ENCODE measurements at places on chromosomes 4 and X.

DNA sequence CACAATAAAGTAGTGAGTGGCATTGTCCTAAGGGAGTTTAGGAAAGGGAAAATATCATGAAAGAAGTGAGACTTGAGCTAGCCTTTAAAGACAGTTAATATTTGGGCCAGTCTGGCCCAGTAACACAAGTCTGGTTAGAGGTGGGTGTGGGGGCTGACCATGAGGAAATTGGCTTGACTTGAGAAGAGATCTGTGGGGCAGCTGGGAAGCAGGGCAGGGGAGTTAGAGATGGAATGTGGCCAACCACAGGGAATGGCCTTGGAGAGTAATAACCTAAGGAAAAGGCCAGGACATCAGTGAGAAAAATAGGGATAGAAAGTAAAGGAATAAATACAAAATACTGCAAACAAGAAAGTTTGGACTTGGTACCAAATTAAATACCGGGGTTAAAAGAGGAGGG lies 71.3 kb downstream of the CLCN5 start:
- DNase-seq: no peak

- no peak for DNase-seq
Measured at GRCh38 chr4:184019076-184019475, 114.0 kb downstream of the STOX2 start.

DNA sequence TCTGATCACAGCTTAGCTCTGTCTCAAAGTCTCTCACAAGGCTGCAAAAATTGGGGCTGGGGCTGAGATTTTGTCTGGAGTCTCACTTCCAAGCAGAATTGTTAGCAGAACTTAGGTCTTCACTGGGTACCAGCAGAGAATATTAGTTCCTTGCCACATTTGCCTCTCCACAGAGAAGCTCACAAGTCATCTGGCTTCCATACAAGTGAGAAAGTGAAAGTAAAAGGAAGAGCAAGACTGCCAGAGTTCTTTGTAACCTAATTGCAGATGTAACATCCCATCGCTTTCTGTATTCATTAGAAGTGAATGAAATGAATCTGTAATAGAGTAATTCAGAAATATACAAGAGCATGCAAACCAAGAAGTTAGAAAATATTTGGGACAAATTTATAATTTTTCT lies 624.1 kb upstream of the GNPDA2 start:
- no peak for DNase-seq

DNA sequence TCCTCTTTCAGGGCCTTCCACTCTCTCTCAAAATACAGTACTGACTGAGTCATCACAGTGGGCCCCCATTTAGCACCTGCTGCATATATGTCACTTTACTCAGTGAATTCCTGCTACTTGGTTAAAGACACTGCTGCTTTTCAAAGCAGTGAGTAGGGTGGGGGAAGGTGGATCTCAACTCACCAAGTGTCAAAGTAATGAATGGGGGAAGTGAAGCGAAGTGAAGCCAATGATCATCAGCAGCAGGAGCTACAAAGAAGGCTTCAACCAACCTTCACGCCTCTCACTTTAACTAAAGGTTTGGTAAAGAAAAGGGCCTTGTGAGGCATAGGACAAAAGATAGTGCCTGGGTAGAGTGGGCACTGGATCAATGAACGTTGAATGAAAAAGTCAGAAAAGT lies 424.1 kb downstream of the SMARCA1 start:
- no peak for DNase-seq

DNA sequence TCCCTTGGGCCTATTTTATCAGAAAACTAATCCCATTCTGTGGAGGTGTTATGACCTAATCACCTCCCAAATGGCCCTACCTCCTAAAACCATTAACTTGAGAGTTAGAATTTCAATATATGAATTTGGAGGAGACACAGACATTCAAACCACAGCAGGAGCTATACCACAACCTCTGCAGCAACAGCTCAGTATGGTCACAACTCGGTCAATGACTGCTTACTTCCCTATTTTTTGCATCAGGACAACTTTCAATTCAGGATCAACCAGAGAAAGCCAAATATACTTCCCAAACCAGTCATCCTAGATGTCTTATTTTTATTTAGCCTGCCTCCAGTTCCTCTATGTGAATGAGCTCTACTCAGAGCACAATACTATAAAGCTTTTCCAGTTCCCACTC lies 11.3 kb upstream of the SMARCA5 start:
- DNase-seq: no peak

- DNase-seq: no peak
Measured at GRCh38 chrX:15988661-15989603, 134.3 kb upstream of the AP1S2 start.

DNA sequence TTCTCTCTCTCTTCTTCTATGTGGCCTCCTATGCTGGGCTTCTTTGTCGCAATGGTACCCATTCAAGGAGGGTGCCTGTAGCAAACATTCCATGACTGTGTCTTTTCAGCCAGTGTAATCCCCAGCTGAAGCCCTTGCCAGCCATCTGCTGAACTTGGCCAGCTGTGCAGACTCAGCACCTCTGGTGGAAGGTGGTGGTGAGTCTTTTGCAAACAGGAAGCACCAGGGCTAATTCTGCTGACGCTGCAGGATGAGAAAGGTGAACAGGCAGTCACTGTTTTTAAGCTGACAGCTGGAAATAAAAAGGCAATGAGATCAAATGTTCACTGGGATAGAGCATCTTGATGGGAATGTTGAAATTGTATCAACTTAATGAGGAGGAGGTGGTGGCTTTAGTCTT lies 298.7 kb upstream of the CLNK start:
- DNase-seq: no peak

DNA sequence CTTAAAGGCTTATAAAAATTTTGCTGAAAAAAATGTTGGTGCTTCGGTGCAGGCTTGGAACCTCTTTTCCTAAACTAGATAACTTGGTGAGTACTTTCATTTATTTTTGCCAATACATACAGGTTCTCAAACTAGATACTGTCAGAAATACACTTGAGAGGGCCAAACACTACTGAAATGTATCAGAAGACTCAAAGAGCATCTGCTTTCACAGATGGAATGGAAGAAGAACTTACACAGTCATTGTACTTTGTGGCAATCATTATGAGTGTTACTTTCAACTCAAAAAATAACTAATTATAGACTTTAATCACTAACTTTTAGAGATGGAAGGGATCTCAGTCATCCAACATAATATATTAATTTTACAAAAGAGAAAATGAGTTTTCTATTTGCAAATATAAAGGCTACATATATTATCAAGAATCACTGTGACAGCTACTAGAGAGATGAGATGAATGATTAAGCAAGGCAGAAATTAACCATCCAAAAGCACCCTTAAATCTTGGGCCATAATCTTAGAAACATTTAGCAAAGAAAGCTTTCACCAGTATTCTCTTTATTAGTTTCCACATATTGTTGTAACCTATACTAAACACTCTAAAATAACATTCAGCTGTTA lies 1.0 kb downstream of the ENAM start:
- no peak for DNase-seq

GRCh38 chrX:135463937-135464336 lies 42.2 kb downstream of the SMIM10L2A start:
- DNase-seq: no peak

DNA sequence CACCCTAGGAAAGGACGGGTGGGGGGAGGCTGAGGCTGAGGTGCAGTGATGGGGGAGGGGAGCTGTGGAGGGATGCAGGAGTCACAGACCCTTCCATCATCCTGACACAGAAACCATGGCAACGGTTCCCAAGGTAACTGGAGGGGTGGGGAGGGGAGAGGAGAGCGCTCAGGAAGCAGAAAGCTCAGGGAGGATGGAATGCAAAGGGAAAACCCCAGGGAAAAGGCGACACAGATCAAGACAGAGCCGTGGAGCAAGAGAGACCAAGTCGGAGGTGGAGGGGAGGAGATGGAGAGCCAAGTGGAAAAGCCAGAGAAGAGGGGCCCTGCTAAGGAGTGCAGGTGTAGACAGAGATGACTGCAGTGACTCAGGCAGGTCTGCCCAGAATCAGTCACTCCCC lies 14.5 kb downstream of the L1CAM start:
- DNase-seq: no peak

GRCh38 chr4:150972592-150972991 lies 42.5 kb downstream of the LRBA start:
- DNase-seq: no peak

DNA sequence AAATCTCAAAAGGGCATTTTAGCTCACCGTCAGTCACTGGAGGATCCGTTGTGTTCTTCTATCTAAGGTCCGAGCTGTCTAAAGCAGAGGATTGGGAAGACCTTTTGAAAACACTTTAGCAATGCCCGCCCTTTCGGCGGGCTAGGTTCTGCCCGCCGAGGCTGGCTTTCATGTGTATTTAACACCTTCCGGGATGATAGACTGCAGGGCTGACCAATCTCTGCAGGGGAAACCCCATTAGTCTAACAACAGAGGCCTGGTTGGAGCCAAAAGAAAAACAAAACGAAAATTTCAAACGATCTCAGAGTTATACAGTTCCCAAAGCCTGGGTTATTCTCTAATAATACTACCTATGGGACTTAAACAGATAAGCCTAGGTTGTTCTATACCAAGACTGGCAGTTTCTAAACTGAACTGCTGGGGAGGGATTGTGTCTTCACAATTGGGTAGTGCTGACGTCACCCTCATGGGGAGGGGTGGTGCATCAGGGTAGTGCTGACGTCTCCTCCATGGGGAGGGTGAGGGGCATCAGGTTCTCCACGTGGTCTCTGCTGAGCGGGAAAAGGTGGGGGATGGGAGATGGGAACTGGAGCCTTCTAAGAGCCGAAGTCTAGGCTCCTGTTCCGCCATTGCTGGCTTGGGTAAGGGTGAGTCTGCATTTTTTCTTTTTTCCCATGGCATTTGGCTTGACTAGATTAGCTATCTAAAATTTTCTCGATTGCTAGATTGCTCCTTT lies 14.8 kb upstream of the CUL4B start:
- no peak for DNase-seq

- DNase-seq: no peak
Measured at GRCh38 chr4:10032625-10033024, 11.3 kb upstream of the SLC2A9 start.

- no peak for DNase-seq
Measured at GRCh38 chr4:159495515-159496236, 392.8 kb downstream of the RAPGEF2 start.

GRCh38 chr4:80614319-80614718 lies 278.8 kb downstream of the CFAP299 start:
- DNase-seq: no peak

DNA sequence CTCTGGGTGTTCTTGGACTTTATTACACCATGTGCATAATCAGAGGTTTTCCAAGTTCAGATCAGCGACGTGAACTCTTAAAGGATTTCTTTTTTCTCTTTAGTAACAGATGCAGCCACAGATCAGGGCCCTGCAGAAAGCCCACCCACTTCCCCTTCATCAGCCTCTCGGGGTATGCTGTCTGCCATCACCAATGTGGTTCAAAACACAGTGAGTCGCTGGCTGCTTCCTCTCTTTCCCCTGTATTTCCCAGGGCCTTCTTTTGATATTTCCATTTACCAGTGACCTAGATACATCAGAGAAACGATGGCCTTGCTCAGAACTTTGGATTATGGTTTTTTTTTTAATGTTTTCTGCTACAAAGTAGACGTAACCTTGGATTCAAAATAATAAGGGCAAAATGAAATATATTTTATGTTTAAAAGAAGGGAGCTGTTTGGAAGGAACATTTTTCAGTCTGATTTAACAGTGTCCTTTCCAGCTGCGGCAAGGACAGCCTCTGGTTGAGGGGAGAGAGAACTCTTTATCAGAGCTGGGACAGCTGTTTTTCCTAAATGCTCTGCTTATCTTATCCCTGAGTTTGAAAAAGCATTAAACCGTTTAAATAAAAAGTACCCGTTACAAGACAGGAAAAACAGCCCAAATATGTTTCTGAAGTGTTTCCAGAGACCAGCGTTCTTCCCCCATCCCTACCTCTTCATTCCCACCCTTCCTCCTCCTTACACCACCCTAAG lies 38.2 kb downstream of the FAM114A1 start:
- no peak for DNase-seq

- DNase-seq: no peak
Measured at GRCh38 chr4:21890231-21890630, 58.3 kb downstream of the KCNIP4 start.

DNA sequence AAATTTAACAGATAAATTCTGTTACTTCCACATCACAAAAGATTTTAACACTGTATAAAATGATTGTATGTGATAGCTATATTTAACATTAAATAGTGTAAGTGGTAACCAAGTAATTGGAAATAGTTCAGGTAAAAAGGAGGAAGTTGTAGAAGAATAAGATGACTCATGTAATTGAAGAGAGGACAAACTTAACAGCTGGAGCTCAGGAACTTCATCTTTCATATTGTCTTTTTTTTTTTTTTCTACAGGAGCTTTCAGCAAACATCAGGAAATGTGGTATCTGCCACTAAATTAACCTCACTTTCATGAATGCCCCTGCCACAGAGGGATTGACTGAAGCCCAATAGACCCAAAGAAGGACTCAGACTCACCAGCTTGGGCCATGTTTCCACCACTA lies 188.4 kb upstream of the VEGFC start:
- DNase-seq: no peak

DNA sequence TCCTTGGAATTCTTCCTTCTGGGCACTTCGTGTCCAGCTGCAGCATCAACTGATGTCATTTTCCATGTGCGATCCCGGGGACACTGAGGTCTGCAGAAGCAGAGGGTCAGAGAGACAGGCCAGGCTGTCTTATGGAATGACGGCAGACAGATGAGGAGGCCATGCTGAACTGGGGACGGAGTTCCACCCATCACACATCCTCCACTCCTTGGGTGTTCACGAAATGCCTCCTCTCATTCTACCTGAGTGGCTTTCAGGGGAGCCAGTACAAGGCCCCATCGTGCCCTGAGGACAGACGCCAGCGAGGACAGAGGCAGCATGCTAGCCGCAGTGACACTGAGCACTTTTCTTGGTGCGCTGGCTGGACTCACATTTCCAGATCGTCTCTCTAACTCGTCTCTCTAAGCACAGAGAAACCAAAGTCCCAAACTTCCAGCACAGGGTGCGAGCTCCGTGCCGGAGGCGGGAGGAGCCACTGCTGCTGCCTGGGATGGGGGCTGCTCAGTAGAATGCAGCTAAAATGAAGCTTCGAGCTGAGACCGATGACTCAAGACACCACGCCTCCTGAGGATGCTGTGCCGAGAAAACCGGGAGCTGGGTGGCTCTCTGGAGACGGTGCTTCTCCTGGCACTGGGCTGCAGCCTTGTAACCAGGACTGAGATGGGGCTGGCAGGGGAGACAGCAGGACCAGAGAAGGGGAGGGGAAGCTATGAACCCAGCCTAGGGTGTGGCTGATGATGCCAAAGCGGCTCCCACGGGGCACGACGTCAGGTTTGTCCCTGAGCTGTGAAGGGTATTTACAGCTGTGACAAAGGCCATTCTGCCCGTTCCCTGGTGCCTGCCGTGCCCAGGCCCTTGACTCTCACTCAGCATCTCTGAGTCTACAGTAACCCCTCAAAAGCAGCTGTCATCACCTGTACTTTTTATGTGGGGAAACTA lies 8.2 kb downstream of the ABLIM2 start:
- DNase-seq: no peak

GRCh38 chrX:16144420-16144819 lies 21.1 kb downstream of the GRPR start:
- no peak for DNase-seq

DNA sequence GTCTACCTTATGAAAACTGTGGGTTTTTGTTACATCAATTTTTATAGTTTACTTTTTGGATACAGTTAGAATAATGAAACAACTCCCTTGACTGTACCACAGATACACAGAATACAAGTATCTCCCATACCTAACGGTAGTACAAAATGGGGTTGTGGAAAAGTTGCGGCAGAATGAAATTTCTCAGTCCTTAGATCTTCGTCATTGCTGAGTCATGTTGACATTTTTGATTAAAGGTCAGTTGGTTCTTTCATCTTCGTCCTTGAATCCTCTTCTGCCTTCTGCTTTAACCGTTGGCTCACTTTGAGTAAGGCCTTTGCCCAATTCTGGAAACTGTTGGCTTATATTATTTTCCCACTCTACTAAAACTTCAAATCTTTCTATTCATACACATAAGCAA lies 75.6 kb downstream of the TRIML1 start:
- DNase-seq: no peak
